Ascending aorta (tissue), 2 donors: ENCODE measurements at places on chromosomes 3 and 15.

GRCh38 chr3:63809607-63810006, 9.5 kb upstream of the C3orf49 start:
- no peak for DNase-seq

- DNase-seq: no peak
Measured at GRCh38 chr3:66655044-66655443, 154.2 kb upstream of the LRIG1 start.

- no peak for DNase-seq
Measured at GRCh38 chr3:64559588-64559987, 128.2 kb downstream of the ADAMTS9 start.

DNA sequence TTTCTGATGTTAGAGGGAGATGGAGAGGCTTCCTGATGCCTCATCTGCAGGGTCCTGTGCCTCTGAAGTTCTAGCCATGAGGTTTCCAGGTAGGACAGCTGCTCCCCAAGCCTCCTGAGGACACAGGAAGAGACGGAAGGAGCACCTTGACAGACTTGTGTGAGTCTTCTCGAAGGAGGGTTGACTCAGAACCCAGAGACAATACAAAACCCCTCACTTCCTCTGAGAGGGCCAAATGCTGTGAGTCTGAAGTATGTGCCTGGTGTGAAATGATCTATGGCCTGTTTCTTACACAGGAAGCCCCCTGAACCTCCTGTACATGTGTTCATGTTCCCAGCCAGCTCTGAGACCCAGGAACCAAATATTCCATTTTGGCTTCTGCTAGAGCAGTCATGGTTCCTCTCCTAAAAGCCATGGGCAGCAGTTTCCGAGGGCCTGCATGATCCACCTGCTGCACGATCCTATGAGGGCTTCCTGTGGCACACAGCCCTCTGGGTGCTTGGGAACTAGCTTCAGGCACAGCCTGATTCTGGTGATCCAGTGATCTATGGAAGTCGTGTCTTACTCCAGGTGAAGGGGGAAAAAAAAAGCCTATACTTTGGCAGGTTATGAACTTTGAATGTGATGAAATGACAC, 62.2 kb downstream of the AAGAB start:
- no peak for DNase-seq
